ENCODE measurements at places on chromosomes 7 and 10. TPM values are rescaled to one million over a fixed set of nuclear protein-coding genes. Genes with fewer than 3 reads are reported as not detected.

DNA sequence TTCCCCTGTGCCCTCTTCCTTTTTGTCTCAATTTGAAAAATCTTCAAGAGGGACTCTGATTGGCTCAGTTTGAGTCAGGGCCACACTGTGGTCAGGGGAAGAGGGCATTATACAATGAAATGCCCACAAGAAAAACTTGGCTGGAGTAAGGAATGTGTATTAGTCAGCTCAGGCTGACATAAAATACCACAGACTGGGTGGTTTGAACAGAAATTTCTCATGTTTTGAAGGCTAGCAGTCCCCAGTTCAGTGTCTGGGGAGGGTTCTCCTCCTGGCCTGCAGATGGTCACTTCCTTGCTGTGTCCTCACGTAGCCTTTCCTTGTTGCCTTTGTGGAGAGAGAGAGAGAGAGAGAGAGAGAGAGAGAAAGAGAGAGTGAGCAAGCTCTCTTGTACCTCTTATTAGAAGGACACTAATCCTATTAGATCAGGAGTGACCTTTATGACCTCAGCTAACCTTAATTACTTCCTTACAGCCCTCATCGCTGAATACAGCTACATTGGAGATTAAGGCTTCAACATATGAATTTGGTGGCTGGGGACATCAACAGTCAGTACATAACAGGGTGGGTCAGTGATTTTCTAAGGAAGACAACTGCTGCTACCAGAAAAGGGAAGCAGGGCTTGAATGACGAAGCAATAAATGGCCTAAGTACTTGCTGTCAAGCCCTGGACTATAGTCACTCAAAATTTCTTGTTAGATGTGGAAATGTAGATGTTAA lies 25.8 kb upstream of the FAM13C start:
- DNase-seq: no peak

GRCh38 chr7:148919859-148920258 lies 35.8 kb upstream of the EZH2 start:
- no peak for DNase-seq

GRCh38 chr10:132130286-132131265 lies 56.2 kb upstream of the DPYSL4 start:
- DNase-seq: no peak

DNA sequence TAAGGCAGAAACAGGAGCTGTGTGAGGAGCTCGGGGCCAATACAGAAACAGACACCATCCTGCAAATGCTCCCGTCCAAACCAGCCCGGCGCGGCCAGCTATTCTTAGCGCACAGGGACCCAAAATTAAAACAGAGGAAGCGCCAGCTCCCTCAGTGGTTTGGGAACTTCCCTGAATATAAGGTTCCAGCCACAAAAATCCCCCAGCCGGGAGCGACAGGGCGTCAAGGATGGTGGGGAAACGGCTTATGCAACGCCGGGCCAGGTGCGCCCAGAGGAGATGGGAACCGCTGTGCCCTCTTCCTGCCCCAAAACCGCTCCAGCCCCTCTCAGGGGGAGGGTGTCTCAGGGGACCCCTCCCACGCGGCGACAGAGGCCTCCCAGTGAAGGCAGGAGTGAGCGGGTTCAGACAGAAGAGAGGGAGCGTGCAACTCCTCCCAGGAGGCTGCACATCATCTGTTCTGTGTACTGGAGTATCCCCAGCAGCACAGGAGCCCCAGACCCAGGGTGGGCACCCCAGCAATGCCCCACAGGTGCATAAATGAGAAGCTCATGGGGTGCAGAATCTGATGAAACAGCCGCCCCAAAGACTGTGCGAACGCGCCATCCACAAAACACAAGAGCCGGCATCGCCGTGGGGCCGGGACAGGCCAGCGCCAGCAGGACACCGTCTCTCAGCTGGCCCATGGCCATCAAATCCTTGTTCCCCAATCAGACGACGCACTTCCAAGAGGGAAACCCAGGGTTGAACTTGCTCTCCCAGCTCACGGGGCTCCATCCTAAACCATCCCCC lies 73.9 kb upstream of the PDGFA start:
- no peak for DNase-seq

DNA sequence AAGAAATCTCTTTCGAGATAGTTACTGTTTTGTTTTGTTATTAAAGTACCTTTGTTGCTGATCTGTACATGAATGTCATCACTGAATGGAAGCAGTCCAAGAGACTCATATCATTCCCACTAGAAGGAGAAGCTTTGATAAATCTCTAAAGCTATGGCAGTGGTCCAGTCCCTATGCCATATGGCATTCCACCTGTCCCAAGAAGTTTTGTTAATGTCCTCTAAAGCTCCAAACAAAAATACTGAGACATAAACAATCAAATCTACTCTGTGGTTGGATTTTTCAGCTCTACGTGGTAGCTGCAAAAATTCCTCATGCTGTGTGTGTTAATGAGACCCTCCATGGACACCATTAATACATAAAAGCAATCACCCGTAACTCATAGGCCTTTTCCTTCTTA lies 94.1 kb downstream of the LRRN3 start:
- no peak for DNase-seq

The DGKI gene
- total RNA-seq: 30.2 TPM

The PGAM1 gene
- 979 TPM for total RNA-seq

The SLC39A12 gene
- not detected for total RNA-seq
